H54 (cell line): ENCODE measurements at places on chromosomes 1 and 21.

GRCh38 chr1:235739124-235739523 is 89.5 kb upstream of the GNG4 start:
- no peak for DNase-seq

GRCh38 chr1:177171536-177172123 is 872 bp downstream of the BRINP2 start:
- no peak for DNase-seq

- DNase-seq, result no peak
Observed at GRCh38 chr1:199020904-199021303, 382.1 kb downstream of the PTPRC start.

GRCh38 chr1:36279110-36279788 is 26.9 kb upstream of the SH3D21 start:
- no peak for DNase-seq

- no peak for DNase-seq
Observed at GRCh38 chr1:161864577-161864976, 98.5 kb downstream of the ATF6 start.
